ENCODE measurements at places on chromosomes 5 and 9. TPM values are rescaled to one million over a fixed set of nuclear protein-coding genes. Genes with fewer than 3 reads are reported as not detected.

The OCLN gene
- polyA plus RNA-seq: 4.2 TPM

The NUTM2F gene
- not detected for polyA plus RNA-seq

The DPP7 gene
- 107 TPM for polyA plus RNA-seq

The TAF1L gene
- polyA plus RNA-seq: not detected

The EXD3 gene
- polyA plus RNA-seq: 12.0 TPM

The NAIP gene
- 2.0 TPM for polyA plus RNA-seq

The CATSPER3 gene
- polyA plus RNA-seq: 0.41 TPM

The SERF1B gene
- 95.0 TPM for polyA plus RNA-seq

The PGM5 gene
- polyA plus RNA-seq: 2.4 TPM

The CCL21 gene
- polyA plus RNA-seq: not detected

The GLRA1 gene
- not detected for polyA plus RNA-seq

The STK32A gene
- polyA plus RNA-seq: 25.9 TPM

The STOM gene
- 78.8 TPM for polyA plus RNA-seq

The PRDM9 gene
- not detected for polyA plus RNA-seq

The SH2D3C gene
- 32.2 TPM for polyA plus RNA-seq

The GRM6 gene
- not detected for polyA plus RNA-seq

The TSSK1B gene
- not detected for polyA plus RNA-seq

The GDA gene
- 10.5 TPM for polyA plus RNA-seq

The ANXA6 gene
- 261 TPM for polyA plus RNA-seq

The LCN2 gene
- not detected for polyA plus RNA-seq

The SLC46A2 gene
- polyA plus RNA-seq: not detected

The PAX5 gene
- polyA plus RNA-seq: 18.7 TPM

The CAMK4 gene
- 6.9 TPM for polyA plus RNA-seq

The TOMM5 gene
- polyA plus RNA-seq: 113 TPM

The WDR31 gene
- polyA plus RNA-seq: 7.2 TPM

The EQTN gene
- not detected for polyA plus RNA-seq

The PCDHB4 gene
- 3.2 TPM for polyA plus RNA-seq

The IL13 gene
- polyA plus RNA-seq: not detected

The DNAI1 gene
- 1.7 TPM for polyA plus RNA-seq

The SPEF2 gene
- 0.19 TPM for polyA plus RNA-seq

The PAPPA gene
- not detected for polyA plus RNA-seq

The MAMDC2 gene
- 0.31 TPM for polyA plus RNA-seq

The PPP3R2 gene
- not detected for polyA plus RNA-seq

The PCDHB16 gene
- polyA plus RNA-seq: 20.5 TPM

The MAP1B gene
- 158 TPM for polyA plus RNA-seq

The HIGD2A gene
- polyA plus RNA-seq: 221 TPM

The SPRY4 gene
- polyA plus RNA-seq: 5.3 TPM

The KIF3A gene
- 10.8 TPM for polyA plus RNA-seq

Measured in brain (organoid and tissue), 16 donors.